SJSA1 (cell line): ENCODE measurements at places on chromosomes 3 and 15.
A peak's percentile ranks its signal among the peaks of the same experiment; 100 is the strongest.

- no peak for DNase-seq
Measured at GRCh38 chr3:186383026-186383993, 21.3 kb upstream of the DGKG start.

GRCh38 chr15:35376707-35377106, 169.3 kb downstream of the DPH6 start:
- DNase-seq = no peak

GRCh38 chr3:94619643-94620042, 556.8 kb downstream of the NSUN3 start:
- no peak for DNase-seq

GRCh38 chr15:63363292-63363691, 18.4 kb downstream of the CA12 start:
- DNase-seq = no peak

- no peak for DNase-seq
Measured at GRCh38 chr15:68609629-68610028, 30.8 kb downstream of the CORO2B start.

DNA sequence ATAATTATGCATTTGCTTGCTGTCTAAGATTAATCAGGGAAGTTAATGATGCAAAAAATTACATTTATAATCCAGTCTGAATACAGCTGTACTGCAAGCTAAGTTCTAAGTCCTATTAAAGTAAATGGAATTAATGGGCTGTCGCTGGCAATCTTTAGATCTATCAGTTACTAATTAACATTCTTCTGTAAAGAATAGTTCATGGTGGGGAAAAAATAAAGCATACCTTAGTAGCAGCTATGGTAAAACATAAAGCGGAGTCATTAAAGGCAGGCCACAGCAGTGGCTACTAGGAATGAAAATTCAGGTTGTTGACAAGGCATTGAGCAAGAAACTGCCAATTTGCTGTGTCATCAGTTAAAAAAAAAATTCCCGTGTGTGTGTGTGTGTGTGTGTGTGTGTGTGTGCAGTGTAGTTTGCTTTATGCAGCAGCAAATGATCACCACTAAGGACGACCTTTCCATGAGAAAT, 129.8 kb downstream of the ZNF385D start:
- no peak for DNase-seq

GRCh38 chr15:68962465-68962864, 32.1 kb downstream of the SPESP1 start:
- DNase-seq = no peak

GRCh38 chr3:72487946-72488737, 360.1 kb downstream of the SHQ1 start:
- DNase-seq = no peak

- peak; percentile 68 for DNase-seq
Measured at GRCh38 chr15:52078876-52079700, 33.5 kb downstream of the BCL2L10 start.

GRCh38 chr15:78950343-78950742, 5.5 kb upstream of the CTSH start:
- DNase-seq = no peak

DNA sequence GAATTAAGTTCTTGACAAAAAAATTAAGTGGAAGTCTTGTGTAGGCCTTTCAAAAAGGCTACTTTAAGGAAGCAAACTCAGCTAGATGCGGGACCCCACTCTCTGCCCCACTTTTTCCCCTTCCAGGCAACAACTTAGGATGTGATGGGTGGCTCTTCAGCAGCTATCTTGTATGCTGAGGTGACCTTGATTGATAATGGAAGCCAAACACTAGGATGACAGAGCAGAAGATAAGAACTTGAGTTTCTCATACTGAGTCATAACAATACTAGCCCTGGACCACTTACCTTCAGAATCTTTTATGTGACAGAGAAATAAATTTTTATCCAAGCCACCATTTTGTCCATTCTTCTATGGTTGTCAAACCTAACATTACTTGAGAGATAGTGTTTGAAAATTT, 16.1 kb downstream of the PDCD10 start:
- no peak for DNase-seq

DNA sequence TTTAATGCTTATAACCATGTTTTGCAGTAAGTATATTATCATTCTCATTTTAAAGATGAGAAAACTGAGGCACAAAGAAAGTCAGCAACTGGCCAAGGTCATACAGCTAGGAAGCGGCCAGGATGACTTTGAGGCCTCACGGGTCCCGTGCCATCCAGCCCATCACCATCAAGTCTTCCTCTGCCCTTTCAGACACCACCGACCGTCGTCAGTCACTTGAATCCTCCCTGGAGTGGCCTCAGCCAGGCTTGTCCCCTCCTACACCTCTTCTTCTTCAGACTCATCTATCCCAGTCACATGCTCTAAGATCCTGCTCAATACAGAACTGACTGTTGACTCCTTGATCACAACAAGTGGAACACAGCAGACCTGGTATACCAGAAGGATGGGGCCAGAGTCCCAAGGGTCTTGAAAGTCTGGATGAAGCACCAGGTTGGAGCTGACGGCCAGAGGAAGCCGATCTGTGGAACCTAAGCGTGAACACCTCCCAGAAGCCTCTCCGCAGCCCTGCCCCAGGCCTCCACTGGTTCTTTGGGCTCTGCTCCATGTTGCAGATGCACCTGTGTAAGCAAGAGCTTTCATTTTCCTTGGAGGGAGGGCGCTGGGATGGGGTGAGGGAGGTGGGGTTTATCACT, 22.1 kb downstream of the ITGA11 start:
- peak; percentile 24 for DNase-seq

- DNase-seq = no peak
Measured at GRCh38 chr15:55283379-55284147, 6.0 kb downstream of the RAB27A start.

DNA sequence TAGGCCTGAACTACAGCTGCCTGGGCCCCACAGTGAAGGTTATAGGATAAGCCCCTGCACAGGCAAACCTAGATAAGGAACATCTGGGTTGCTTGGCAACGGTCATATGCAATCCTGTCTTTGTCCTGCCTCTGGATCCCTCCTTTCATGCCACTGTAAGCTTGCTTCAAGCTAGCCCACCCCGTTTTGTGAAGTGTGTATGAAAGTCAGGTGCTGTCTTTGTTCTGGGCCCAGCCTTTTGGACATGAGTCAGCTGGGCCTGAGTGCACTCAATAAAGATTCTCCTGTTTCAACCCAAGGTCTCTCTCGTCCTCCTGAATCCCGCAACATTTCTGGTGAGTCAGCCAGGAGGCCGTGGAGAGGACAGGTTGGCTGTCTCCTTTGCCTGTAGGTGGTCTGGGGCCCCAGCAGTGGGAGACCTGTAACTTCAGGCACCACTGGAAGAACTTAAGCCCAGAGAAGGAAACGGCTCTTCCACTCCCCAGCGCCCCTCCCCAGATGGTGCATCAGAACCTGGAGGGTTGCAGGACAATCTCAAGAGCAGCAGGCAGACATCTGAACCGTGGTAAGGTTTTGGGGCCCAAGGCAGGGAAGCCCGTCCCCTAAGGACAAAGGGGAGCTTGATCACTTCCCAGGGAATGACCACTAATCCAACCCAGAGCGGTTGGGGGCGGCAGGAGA, 8.3 kb upstream of the SLC9C1 start:
- no peak for DNase-seq

- no peak for DNase-seq
Measured at GRCh38 chr3:71786217-71786549, 1.2 kb upstream of the PROK2 start.

DNA sequence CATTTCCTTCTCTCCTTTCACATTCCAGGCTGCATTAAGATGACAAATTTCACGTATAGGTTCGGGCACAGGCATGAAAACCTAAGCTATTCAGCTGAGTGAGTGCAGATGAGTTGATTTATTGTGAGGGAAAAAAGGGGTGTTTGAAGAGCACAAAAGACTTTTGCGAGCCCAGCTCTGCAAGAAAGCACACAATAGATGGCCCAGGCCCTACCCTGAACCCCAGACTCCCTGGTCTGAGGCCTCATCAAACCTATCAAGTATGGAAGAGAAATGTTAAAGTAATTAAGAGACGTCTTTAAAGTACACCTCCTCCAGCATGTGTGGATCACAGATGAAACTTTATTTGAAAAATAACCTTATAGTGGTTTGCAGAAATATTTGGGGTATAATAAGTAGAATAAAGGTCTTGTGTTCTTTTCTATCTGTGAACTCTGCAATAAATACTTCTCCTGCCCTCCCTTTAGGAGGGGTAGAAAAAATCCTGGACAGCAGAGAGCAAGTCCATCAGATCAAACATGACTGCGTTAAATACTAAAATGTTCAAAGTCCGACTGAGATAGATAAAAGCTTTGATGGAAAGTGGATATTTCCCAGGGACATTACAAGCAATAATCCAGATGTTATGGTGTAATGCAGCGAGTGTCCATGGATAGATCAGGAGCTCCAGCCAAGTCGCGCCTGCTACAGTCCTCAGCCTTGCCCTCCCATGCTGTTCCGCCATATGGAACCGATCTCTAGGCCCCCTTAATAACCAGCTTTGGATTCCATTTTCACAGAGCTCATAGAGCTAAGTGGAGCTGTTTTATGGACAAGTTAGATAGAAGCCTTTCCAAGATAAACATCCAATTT, 121.5 kb downstream of the MCTP2 start:
- no peak for DNase-seq

- no peak for DNase-seq
Measured at GRCh38 chr15:66476535-66476934, 21.0 kb downstream of the SNAPC5 start.

DNA sequence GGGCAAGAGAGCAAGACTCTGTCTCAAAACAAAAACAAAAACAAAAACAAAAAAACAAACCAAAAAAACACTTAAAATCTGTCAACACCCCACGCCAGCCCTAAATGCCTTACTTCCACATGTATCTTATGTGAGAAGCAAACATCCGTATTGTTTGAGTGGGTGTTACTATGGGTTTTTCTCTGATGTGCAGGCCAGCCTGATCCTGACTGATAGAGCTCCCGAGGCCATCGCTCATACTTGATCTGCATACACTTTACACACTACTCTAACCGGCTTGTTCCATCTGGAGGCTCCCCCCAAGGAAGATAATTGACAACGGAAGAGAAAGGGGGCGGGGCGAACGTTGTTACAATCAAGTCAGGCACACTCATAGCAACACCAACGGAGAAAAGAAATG, 237.4 kb downstream of the TBL1XR1 start:
- no peak for DNase-seq

DNA sequence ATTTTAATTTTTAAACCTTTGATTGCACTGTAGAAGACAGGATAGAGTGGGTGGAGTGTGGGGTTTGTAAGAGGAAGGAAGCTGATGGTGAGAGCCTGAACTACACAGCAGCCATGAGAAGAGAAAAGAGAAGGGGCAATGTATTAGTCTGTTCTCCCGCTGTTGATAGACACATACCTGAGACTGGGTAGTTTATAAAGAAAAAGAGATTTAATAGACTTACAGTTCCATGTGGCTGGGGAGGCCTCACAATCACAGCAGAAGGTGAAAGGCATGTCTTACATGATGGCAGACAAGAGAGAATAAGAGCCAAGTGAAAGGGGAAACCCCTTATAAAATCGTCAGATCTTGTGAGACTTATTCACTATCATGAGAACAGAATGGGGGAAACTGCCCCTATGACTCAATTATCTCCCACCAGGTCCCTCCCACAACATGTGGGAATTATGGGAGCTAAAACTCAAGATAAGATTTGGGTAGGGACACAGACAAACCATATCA, 37.3 kb downstream of the STARD5 start:
- no peak for DNase-seq

GRCh38 chr3:12187448-12188327, 29.0 kb upstream of the TIMP4 start:
- peak; percentile 69 for DNase-seq

GRCh38 chr3:87002346-87002745, 11.4 kb upstream of the VGLL3 start:
- no peak for DNase-seq
